Naive thymus-derived CD8-positive, alpha-beta T cell (primary cell): ENCODE measurements at places on chromosomes 16 and 17.

DNA sequence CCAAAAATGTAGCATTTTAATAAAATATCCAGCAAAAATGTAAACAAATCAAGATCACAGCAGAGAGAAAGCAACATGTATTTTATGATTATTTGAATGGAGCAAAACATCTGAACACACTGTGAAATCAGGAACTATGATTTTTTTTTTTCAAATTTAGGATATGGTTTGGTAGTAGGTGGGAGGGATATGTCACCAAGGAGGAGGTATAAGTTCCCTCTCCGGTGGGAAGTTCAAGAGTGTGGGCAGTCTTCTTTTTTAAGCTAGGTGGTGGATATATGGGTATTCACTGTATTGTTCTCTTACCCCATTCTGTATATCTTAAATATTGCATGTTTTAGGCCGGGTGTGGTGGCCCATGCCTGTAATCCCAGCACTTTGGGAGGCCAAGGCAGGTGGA lies 10.2 kb downstream of the CDR2 start:
- DNase-seq: no peak

- no peak for DNase-seq
Measured at GRCh38 chr17:80468242-80468641, 8.2 kb downstream of the NPTX1 start.

- DNase-seq: no peak
Measured at GRCh38 chr17:29357821-29358232, 32.3 kb upstream of the TAOK1 start.

DNA sequence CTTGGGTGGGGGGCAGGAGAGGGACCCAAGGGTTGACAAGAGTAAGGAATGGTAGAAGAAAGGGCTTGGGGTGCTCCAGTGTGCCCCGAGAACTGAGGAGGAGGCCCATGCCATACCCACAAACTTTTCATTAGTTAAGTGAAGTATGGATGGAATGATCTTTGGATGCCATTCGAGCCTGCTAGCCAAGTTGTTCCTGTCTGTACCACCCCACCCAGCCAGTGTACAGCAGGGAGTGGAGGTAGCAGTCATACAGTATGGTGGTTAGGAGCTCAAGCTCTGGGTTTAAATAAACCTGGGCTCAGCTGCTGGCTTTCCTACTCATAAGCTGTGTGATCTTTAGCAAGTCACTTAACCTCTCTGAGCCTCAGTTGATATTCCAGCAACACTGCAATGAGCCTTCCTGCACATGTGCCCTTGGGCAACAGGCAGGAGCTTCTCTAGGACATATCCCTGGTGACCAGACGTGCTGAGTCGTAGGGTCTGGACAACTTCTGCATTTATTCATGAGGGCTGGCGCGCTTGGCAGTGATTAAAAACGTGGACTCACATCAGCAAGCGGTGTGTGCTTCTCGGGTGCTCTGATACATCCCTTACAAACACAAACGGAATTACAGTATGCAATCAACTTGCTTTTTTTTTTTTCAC lies 22.9 kb downstream of the ITPRIPL2 start:
- no peak for DNase-seq

GRCh38 chr17:31688701-31689100 lies 170.3 kb downstream of the COPRS start:
- DNase-seq: no peak

DNA sequence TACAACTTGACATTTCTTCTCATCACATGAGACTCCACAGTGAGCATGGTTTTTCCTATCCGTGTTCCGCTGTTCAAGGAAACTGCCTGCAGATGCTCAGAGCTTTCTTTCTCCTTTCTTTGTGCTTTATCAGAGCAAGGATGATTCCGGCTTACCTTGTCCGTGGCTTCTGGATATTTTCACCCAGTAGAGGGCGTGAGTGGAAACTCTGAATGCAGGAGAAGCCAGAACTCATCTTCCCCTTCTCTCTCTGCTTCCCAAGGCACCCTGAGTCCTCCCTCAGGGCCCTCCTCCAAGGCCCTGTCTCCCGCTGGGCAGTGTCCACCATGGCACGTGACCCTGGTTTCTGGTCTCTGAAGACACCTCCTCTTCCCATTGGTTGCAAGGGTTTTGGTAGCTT lies 721.1 kb upstream of the RBFOX1 start:
- no peak for DNase-seq

DNA sequence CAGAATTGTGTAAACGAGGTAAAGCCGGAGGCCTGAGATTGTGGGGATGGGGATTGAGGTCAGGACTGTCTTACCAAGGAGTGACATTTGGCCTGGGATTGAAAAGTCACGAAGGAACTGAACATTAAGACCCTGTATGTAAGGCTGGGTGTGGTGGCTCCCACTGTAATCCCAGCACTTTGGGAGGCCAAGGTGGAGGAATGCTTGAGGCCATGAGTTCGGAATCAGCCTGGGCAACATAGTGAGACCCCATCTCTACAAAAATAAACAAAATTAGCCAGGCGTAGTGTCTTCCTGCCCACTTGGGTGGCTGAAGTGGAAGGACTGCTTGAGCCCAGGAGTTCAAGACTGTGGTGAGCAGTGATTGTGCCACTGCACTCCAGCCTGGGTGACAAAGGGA lies 75.5 kb downstream of the JPH3 start:
- DNase-seq: no peak

- peak; percentile 70 for DNase-seq
Measured at GRCh38 chr16:28192806-28193529, 18.8 kb downstream of the XPO6 start.

- DNase-seq: peak; percentile 66
Measured at GRCh38 chr16:57899771-57900661, 70.9 kb downstream of the CNGB1 start.

DNA sequence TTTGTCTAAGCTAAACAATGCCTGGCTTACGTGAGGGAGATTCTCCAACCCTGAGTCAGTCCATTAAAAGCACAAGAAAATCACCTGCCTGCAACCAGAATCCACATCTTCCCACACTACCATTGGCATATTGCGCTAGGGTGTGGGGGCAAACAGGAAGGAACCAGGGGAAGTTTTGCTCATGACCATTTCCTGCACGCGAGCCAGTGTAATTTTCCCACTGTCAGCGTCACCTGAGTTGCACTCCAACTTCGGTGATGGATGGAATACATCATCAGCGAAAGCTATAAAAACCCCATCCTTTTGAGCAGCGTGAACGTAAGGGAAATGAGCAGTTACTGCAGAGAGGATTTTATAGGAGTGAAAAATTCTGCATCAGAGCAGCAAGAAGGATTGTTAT lies 167.9 kb upstream of the NOL11 start:
- no peak for DNase-seq

DNA sequence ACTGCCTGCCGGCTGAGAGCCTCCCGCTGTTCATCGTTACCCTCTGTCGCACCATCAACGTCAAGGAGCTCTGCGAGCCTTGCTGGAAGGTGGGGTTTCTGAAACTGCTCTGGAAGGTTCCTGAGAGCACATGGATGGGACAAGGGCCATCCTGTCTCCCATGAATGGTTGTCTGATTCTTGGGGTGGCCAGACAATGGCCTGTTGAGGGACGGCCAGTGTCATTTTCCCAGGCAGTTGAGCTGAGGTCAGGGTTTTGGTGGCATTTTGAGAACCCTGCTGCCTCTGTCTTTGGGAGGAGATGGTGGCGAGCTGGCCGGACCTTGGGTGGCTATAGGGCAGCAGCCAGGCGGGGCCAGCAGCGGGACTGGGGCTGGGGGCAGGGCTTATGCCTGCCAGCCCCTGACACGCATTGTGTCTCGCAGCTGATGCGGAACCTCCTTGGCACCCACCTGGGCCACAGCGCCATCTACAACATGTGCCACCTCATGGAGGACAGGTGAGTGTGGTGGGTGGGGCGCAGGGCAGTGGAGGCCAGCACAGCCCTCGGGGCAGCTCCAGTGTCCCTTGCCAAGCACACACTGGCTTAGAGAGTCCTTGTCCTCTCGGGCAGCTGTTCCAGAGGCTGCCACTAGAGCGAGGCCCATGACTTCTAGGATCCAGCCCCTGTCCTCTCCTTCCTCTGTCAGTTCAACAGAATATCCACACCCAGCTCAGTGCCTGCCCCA lies 9.1 kb downstream of the TSC2 start:
- DNase-seq: no peak

DNA sequence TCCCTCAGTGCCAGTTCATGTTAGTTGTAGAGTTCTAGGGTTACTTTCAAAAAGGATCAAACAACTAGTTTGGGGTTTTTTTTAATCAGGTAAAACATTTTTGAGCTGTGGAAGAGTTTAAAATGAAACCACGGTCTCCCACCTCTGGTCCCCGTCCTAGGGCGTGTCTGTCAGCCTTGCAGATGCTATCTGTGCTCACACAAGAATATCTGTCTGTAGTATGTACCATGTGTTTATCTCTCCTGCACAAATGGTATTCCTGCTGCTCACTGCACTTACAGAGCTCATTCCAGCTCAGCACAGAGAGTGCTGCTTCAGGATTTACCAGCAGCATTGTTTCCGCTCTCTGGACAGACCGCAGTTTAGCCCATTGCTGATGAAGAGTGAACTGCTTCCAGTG lies 38.9 kb downstream of the UBN1 start:
- DNase-seq: no peak

DNA sequence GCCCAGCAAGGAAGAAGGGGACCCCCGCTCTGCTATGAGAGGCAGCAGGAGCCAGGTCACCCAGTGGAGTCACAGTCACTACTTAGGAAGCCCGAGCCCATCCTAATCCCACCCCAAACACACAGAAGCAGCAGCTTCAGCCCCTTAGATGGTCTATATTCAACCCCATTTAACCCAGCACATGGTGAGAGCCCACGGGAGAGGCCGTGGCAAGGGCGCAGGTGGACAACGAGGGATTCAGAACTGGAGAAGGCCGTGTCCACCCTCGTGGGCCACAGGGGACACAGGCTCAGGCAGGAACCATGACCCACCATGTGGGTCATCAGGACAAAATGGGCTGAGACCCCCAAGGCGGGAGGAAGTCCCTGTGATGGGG lies 1.6 kb upstream of the TRPV3 start:
- DNase-seq: no peak

DNA sequence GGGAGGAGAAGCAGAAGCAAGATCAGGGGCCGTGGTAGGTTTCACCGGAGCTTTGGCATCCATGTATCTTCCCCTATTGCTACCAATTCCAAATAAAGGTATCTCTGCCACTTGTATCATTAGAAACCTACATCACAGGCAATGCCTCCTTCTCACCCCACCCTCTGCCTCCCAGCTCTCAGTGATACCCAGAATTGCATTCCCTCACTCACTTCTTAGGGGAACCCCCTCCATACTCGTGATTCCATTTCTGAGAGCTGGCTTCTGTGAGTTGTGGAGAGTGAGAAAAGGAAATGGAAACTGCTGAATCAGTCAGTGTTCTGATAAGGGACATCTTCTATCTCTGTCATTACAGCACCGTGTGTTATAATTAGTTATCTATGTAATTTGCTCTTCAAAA lies 2.3 kb upstream of the CCL3 start:
- no peak for DNase-seq

GRCh38 chr17:17079761-17080160 lies 37.5 kb downstream of the MPRIP start:
- no peak for DNase-seq

GRCh38 chr16:17585449-17586074 lies 114.8 kb upstream of the XYLT1 start:
- no peak for DNase-seq

- no peak for DNase-seq
Measured at GRCh38 chr16:89827383-89828198, 684 bp upstream of the SPIRE2 start.

DNA sequence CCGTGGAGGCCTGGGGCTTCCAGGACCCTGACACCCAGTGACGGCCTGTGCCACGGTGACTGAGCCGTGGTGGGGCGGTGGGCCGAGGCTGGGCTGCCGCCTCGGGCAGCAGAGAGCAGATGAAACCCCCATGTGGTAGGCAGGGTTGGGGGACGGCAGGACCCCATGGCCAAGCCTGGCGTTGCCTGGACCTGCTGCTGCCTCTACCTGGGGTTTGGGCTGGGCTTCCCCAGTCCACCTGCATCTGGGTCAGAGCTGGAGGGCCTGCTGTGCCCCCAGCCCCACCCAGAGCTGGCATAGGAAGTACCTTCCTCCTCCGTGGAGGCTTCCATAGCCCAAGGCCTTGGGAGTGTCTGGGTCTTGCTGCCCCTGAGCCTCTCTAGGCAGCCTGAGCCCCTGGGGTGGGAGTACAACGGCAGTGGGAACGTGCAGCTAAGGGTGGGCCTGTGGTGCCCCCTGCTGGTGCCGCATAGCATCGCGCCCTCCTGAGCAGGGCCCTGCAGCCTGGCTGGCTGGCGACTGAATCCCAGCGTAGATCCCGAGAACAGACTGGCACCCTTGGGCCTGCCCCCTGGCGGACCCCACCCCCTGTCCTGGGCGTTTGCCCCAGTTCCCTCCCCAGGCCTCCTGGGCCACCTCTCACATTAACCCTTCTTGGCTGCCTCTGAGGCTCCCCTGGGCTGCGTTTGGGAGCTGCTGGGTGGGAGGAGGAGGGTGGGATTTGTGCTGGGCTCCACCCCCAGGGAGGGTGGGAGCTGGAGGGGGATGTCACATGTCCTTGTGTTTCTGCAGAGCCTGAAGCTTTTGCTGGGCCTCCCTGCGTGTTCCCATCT lies 12.6 kb upstream of the ATP6V0C start:
- peak; percentile 65 for DNase-seq

DNA sequence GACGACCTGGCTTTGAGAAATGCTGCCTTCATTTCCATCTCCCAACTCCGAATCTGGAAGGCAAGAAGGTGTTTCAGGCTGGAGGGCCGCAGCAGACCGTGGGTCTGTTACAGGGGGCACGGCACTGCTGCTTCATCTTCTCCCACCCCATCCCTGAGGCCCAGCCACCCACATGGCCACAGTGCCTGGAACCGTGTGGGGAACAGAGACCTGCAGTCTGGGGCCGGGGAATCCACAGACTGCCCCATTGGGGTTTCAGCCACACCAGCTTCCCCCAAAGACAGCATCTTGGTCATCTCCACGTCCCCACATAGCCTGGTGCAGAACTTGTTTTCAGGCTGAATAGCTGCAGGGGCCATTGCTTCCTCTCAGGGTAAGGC lies 74.2 kb downstream of the MRC2 start:
- no peak for DNase-seq

DNA sequence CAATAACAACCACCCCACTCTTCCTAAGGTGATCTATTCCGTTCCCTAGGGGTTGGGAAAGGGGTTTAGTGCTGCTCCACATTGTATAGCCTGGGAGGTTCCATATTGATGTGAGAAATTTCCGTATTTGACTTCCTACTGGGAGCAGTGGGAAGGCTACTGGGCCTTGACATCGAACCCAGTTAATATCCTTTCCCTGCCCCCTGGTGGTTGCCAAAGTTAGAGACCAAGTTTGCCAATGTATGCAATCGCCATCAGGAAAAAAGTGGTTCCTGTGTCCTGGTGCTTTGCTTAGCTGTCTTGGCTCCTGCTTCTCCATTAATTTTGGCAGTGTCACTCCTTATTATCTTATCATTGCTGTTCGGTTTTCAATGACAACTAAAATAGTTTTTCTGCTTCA lies 914.9 kb downstream of the KCNJ2 start:
- DNase-seq: no peak
